ENCODE measurements at places on chromosomes 16 and 17.

DNA sequence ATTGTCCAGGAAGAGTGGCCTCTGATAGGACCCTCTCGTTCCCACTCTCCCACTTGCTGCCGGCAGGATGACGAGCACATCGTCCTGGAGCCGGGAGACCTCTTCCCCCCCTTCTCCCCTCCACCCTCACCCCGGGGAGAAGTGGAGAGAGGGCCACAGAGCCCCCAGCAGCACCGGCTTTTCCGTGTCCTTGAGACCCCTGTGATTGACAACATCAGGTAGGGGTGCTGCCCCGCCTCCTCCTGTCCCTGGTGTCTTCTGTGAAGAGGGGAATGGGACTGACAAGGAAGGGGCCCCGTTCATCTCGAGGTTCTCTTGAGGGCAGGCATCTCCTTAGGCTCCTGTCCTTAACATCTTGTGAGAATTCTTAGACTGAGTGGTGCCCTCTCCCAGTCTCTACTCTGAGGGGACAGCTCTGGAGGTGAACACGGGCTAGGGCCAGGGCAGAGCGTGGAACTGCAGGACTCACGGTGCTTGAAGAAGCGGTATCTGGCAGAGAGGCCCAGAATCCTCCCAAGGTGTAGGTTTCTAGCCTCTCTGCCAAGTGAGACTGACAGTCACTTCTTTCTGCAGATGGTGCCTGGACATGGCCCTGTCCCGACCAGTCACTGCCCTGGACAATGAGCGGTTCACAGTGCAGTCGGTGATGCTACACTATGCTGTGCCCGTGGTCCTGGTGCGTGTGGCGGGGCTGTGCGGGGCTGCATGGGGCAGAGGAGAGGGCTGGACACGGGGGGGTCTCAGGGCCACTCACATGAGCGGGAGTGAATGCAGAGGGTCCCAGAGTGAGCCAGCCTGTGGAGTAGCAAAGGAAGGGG lies 26.4 kb downstream of the CASKIN2 start:
- no peak for DNase-seq

DNA sequence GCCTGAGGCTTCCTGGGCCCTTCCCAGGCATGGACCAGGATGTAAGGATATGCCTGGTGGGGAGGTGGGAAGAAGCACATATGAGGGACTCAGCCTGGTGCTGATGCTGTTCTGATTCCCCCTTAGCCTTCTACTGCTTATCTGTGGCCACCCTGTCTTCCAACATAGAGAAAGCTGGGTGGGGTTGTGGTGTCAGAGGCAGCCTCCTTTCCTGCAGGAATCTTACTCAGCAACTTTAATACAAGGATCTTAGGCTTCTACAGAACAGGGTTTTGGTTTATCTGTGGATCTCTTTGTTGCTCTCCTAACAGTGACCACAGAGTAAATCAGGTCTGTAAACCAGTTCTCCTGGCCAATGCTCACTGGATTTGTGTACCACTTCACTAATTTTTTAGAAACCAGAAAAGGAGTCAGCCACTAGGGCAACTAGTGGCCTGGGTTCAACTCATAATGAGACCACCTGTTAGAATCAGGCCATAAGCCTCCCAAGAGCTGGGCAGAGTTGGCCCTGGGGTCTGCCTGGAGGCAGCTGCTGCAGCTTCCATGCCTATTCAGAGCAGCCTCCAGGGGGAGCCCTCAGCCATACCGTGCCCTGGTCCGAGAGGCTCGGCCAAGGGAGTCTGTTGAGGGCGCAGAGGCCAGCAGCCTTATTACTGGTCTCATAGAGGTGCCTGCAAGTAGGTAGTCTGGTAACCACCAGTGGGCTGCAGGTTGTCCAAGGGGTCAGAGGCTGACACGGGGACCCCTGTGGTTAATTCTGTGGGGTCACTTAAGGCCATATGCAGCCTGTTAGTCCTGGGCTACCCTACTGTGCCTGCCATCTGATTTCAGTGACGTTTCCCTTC lies 7.1 kb downstream of the HAS3 start:
- peak; percentile 46 for DNase-seq

- DNase-seq = peak; percentile 48
Observed at GRCh38 chr17:9356488-9356911, 219.1 kb downstream of the STX8 start.

GRCh38 chr16:70444249-70445063 lies 5.6 kb upstream of the ST3GAL2 start:
- no peak for DNase-seq

GRCh38 chr17:14310101-14310500 lies 9.2 kb downstream of the HS3ST3B1 start:
- no peak for DNase-seq

DNA sequence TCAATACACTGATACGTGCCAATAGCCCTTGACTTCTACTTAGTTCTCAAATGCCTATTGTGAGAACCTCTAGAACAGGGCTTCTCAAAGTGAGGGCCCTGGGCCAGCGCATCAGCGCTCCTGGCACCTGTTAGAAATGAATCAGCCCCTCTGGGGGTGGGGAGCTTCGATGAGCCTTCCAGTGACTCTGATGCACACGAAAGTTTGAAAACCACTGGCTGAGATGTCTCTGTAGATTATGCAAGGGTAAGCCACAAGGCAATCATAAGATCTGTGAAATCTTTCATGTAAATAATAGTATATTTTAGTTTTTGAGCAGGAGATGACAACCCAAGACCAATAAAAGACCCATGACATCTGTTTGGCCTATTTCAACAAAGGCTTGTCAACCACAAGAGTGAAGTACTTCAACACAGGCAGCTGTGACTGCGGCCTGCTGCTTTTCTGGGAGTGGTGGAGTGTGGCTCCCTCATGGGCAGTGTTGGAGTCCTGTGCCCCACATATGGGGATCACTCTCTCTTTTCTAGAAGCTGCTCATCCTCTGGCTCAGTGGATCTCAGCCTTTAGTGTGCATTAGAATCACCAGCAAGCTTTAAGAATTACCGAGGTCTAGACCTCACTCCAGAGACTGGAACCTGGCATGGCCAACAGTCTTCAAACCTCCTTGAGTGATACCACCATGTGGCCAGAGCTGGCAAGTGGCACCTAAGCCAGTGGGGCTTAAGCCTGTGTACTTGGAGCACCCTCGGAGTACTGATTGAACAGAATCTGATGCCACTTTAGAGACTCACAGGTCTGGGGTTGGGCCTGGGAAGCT lies 5.8 kb downstream of the MTHFSD start:
- DNase-seq = no peak

- DNase-seq = peak; percentile 46
Observed at GRCh38 chr16:4328046-4328781, 12.3 kb downstream of the GLIS2 start.

GRCh38 chr17:41145261-41145660 lies 4.4 kb downstream of the KRTAP4-5 start:
- no peak for DNase-seq

DNA sequence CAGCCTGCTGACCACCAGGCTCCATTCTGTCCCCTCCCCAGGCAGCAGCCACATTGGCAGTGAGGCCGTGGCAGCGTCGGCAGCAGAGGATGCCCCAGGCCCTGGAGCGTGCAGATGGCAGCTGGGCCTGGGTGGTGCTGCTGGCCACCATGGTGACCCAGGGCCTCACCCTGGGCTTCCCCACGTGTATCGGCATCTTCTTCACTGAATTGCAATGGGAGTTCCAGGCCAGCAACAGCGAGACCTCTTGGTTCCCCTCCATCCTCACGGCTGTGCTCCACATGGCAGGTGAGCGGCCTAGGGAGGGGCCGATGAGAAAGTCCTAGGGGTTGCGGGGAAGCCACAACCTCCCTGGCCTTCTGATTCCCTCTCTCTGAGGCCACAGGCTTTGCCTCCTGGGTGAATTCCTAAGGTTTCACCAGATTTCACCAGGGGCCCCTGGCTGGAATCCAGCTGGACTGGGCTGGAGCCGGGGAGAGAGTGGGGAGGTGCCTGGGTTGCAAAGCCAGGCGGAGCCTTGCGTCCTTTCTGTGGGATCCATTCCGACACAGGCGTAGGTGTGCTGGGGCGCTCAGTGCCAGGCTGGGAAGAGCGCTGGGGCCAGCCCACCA lies 5.9 kb downstream of the SLC16A5 start:
- no peak for DNase-seq

Measured in Kasumi-1 (cell line).